ENCODE measurements at places on chromosomes 1 and 21.

DNA sequence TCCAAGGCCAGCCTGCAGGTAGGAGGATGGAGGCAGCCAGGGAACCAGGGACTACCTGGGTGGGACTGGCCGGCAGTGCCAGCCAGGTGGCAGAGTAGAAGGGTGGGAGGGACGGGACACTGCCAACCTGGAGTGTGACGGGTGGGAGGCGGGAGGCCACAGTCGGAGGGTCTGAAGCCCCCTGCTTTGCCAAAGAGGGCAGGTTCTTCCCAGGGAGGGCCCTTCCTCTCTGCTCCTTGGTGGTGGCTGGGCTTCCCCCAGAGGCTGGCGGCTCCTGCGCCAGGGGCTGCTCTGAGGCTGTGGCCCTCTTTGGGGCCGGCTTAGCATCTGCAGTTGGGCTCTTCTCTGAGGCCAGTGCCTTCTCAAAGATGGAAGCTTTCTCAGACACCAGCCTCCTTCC, 8.7 kb upstream of the TNNT2 start:
- DNase-seq, result no peak

DNA sequence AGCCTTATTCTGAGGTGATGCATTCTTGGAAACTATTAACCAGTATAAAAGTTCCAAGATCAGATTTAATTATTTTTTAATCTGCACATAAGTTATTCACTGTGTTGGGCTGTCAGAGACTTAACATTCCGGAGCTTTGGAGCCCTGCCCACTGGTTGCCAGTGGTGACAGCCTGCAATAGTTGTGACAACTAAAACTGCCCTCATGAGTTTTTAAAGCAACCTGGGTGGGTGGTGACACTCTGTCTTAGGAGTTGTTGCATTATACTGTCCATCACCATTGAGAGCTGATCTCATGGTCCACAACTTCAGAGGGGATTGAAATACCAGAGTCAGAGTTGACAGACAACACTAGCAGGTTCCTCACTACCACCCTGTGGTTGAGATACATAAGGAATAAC, 653.9 kb upstream of the USP24 start:
- DNase-seq, result no peak

- no peak for DNase-seq
These were observed 40.4 kb downstream of the ST3GAL3 start for GRCh38 chr1:43747736-43748135.

- DNase-seq, result peak; percentile 18
These were observed 34.0 kb downstream of the MAP3K7CL start for GRCh38 chr21:29164323-29164942.

DNA sequence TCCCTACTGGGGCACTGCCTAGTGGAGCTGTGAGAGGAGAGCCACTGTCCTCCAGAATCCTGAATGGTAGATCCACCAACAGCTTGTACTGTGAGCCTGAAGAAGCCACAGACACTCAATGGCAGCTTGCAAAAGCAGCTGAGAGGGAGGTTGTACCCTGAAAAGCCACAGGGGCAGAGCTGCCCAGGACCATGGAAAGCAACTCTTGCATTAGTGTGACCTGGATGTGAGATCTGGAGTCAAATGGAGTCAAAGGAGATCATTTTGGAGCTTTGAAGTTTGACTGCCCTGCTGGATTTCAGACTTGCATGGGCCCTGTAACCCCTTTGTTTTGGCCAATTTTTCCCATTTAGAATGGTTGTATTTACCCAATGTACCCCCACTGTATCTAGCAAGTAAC, 871.4 kb upstream of the PRMT6 start:
- DNase-seq, result no peak

DNA sequence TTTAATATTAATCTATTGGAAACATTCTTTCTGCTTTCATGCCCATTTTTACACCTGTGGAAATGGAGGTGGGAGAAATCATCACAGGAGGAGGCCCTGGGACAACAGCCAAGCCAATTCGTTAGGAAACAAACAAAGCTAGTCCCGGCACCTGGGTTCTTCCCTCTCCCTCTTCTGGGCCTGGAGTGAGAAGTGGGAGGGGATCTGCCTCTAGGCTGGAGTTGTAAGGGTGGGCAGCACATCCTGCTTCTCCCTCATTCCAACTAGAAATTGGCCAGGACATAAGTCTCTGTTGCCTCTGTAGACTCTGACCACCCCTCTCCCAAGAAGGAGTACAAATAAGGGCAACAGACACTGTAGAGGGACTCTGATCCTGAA, 20.2 kb upstream of the ERO1B start:
- DNase-seq, result no peak

DNA sequence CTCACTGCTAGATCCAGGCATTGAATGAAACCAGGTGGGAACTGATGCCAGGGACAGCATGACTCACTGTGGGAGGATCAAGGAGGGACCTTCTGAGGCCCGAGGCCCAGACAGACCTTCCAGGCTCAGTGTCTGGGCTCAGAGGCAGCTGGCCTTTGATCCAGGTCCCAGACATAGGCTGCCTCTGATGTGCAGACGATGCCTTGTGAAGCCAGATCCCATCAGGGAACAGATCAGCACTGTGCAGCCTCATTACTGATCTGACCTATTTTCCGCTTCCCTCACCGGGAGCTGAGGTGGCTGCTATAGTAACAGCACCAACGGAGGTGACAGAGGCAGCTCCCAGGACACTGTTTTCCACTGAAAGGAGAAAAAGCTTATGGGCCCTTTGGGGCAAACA, 399.5 kb downstream of the MATN1 start:
- no peak for DNase-seq

GRCh38 chr21:33947451-33948095, 32.0 kb upstream of the ATP5PO start:
- peak; percentile 89 for DNase-seq
